ENCODE measurements at places on chromosomes 3 and 15.

DNA sequence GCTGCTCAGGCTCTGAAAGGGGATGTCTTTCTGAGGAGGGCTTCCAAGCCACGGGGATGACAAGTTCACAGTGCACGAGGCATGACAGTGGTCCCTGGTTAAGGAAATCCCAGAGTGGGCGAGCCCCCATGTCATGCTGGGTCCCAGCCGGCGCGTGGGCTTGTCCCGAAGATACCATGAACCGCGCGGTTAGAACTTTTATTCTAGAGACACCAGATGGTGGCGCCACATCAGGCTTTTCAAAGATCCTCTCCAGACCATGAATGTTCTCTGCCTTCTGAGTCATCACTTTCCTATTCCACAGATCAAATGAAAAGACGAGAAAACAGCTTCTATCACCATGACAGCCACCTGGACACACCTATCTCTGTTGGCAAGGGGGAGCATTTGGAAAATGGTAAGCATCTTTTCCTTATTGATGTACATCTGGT, 227.8 kb upstream of the LYSMD4 start:
- no peak for DNase-seq

GRCh38 chr3:58271901-58272501, 34.0 kb upstream of the RPP14 start:
- DNase-seq = no peak

DNA sequence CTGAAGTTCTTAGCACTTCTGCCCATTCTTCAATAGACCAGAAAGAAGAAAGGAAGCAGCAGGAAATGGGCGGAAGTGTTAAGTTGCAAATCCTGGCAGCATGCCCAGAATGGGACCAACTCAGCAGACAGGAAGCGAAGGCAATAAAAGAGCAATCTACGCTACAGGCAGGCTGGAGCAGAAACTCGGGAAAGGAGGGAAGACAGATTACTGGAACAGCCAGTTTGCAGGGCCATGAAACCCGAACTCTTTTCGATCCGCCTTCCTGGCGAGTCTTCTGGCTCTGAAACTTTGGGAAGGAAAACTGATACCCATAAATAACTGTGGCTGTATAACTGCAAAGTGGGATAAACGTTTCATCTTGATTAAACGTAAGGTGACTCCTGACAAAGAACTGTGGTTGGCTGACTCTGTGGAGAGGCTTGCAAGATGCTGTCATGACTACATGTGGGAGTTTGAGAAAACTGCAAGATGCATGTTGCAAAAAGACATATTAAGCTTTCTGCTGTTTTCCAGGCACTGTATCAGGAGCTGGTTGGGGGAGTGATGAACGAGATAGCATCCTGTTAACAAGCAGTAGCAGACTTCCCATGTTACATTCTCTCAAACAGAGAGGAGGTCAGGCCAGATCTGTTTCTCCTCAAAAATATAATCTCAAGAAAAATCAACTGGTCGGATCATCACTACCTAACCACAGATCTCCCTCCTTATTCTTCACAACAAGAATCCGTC, 67.8 kb downstream of the FMN1 start:
- DNase-seq = peak; percentile 29

DNA sequence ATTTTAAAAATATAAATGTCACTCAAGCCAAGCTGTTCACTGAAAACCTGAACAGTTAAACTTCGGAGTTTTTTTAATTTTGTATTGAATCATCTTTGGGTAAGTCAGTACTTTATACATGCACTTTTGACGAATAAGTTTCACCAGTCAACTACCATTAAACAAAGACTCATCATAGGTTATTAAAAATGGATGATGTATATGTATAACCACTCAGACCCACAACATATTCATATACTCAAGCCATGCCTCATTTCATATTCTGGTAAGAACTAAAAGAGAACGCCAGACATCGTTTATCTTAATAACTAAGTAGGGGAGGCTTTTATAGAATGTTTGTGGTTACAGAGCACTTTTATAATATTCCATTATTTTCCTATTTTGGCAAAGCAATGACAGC, 18.3 kb downstream of the MSL2 start:
- DNase-seq = no peak

DNA sequence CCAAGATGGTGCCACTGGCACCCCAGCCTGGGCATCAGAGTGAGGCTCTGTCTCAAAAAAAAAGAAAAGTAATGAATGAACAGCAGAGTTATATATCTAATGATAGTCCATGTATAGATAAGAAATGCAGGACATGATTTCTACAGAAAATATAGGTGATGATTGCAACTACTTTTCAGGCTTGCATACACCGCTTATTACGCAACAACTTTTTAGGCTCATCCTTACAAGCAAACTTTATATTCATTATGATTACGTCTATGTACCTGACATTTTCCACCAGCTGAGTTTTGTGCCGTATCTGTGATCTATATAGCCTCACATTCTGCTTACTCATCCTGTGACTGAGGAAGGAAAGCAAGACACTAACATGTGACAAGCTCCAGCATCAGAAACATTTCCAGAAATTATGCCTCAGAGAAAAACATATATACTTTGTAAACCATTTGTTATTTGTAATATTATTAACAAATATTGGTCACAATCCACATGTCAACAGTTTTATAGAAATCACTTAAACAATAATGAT, 906.3 kb downstream of the ZPLD1 start:
- DNase-seq = no peak

- no peak for DNase-seq
These were observed 128.6 kb upstream of the DLG1 start for GRCh38 chr3:197427021-197427420.

DNA sequence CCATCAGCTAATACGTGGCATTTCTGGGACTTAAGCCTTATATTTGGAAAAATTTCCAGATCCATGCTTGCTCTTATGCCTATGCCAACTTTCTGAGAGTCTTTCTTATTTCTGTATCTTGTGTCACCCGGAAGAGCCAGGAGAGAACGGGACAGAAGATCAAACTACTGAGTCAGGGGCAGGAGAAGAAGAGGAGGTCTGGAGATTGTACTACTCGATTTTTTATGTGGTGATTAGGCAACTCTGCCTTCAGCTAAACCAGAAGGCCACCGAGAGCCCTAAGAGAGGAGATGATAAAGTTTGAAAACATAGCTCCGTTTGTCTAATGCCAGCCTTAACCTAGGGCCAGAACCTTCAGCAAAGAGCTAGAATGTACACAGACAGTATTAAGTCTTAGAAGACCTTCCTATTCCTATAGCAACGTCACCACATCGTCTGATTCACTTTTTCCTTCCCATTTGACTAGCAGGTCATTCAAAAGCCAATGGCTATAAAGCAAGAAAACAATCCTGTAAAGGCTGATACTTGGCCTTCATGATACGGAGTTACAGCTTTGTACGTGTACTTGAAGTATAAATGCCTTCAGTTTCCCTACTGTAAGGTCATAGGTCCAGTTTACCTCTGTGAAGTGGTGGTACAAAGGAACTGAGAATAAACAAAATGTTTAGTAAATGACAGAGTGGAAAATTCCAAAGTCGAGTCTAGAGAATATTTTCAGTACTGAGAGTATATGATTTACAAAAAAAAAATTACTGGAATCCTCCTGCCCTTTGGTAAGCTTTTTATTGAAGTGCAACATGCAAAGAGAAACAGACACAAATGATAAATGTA, 96.1 kb upstream of the ICE2 start:
- no peak for DNase-seq

DNA sequence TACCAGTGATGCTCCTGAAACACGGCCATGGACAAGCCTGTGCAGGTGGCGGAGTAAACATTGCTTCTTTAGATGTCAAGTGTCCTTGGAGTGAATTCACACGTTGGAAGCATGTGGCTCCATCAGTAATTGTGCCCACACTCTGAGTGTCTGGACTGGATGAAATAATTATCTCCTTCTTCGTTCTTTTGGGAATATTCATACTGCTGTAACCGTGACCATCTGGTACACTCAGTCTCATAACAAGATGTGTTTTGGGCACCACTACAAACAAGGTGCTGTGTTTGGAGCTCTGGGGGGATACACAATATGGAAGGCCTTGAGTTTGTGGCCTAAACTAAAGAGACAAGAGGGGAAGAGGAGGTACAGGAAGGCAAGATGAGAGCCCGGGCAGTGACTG, 165.6 kb downstream of the APBA2 start:
- no peak for DNase-seq

GRCh38 chr3:100681496-100681895, 27.8 kb upstream of the TFG start:
- no peak for DNase-seq

DNA sequence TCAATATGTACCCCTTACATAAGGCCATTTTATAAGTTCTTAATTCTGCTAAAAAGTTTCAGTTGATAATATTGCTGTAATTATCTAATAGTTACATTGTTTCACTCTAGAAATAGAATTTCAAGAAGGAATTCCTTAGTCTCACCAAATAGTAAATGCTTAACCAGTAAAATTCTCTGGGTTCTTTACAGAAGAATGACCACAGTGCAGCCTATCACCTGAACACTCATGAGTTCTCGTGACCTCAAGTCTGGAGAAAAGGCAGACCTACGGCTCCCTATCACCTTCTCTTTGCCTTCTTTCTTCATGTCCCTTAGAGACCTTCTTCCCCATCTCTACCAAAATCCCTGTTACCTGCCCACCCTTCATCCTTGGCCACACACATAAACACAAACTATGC, 30.9 kb downstream of the CCDC191 start:
- no peak for DNase-seq

- no peak for DNase-seq
These were observed 47.0 kb downstream of the SUSD5 start for GRCh38 chr3:33171580-33171979.

GRCh38 chr3:125128861-125129501, 73.2 kb upstream of the HEG1 start:
- DNase-seq = no peak

GRCh38 chr3:53252096-53252946, 3.5 kb downstream of the TKT start:
- no peak for DNase-seq

DNA sequence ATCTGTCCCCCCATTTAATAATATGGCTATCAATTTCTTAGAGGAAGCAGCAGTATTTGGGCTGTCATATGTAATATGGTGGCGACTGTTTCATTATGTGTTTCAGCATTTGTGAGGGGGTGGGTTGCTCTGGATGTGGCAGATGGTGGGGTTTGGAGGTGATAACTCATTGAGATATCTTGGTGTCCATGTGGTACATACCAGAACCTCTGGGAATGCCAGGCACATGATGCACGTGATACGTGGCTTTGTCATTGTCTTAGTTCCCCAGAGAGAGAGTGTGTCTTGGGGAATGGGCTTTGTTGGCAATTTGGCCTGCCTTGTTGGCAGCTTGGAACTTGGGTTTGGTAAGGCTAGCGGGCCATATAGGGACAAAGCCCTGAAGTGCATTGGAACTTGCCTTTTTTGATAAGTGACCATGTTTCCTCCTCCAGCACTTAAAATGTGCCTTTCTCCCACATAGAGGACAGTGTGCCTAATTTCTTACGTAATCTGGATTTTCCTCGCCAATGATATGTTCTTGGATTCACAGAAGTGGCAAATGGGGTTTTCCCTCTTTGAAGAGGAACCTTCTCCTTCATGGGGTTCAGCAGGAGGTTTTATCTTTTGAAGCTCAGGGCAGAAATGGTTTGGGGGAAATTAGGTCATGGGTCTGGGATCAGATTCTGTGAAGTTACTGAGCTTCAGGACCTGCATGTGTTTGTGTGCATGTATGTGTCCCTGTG, 79.5 kb downstream of the DNASE1L3 start:
- no peak for DNase-seq

GRCh38 chr15:100338971-100339444, 2.8 kb downstream of the ADAMTS17 start:
- DNase-seq = peak; percentile 45

- no peak for DNase-seq
These were observed 27.9 kb downstream of the MINDY4B start for GRCh38 chr3:150877303-150877702.

DNA sequence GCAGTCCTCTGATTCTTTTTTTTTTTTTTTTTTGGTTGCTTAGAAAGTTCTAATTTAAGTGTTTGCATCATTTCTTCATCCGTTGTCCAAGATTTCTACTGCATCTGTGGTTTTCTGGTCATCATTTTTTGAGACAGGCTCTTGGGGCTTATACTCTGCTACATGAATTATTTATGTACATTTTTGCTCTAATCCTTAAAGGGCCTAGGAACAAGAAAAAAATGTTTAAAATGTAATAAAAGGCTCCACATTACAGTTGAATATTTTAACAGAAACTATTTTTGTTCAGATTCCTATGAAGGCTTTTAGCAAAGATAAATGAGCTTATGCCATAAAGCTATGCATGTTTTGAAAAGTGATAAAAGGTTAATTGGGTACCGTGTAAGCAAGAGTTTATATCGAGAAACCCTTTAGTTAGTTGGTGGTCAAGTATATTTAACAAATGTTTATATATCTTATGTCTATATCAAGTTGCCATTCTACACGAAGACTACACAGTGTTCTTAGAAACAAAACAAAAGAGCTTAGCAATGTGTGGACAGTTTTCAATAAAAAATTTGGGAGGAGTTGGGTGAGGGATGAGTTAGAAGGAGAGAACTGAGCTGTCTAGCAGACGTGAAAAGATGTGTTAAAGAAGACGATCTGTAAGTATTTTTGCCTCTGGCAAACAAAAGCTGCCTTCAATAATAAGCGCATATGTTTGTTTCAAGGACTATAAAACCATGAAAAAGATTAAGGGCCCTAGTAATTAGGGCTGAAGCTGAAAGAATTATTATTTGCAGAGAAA, 563.6 kb upstream of the NAALADL2 start:
- DNase-seq = no peak

GRCh38 chr15:64586984-64587383, 126.6 kb downstream of the ZNF609 start:
- no peak for DNase-seq

GRCh38 chr3:3666664-3667063, 132.6 kb upstream of the LRRN1 start:
- DNase-seq = no peak

- DNase-seq = no peak
These were observed 3.2 kb downstream of the UBE3A start for GRCh38 chr15:25435474-25436243.

DNA sequence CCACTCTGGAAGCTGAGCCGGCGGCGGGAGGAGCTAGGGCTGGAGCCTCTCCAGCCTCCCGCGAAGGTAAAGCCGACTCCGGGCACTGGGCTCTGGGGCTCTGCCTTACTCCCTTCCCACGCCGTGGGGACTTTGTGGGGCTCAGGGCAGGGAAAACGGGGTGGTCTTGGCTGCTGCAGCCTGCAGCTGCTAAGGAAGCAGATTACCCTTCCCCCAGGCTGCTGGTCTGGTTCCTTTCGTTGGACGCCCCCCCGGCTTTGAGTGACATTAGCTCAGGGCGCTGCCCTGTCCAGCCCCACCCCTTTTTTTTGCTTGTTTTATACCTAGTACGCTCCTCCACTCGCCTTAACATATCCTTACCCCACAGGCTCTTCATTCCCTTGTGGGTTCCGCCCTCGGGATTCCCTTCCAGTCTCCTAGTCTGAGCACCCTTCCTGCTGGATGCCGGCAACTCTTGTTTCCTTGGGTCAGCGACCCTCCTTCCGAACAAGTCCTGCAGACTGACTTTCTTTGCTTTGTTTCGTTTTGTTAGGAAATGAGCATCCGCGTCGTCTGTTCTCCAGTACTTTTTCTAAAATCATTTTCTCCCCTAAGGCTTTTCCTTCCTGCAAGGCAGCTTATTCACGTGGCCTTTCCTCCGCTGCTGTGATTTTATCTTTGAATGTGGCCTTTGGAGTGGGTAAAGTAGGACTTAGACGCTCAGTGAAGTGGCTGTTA, 551 bp downstream of the DNAJC13 start:
- no peak for DNase-seq
